ENCODE measurements at places on chromosomes 6 and 20.

GRCh38 chr20:18144541-18145099, 7.0 kb downstream of the KAT14 start:
- no peak for DNase-seq

GRCh38 chr20:57548177-57549058, 12.5 kb upstream of the PCK1 start:
- DNase-seq = no peak

DNA sequence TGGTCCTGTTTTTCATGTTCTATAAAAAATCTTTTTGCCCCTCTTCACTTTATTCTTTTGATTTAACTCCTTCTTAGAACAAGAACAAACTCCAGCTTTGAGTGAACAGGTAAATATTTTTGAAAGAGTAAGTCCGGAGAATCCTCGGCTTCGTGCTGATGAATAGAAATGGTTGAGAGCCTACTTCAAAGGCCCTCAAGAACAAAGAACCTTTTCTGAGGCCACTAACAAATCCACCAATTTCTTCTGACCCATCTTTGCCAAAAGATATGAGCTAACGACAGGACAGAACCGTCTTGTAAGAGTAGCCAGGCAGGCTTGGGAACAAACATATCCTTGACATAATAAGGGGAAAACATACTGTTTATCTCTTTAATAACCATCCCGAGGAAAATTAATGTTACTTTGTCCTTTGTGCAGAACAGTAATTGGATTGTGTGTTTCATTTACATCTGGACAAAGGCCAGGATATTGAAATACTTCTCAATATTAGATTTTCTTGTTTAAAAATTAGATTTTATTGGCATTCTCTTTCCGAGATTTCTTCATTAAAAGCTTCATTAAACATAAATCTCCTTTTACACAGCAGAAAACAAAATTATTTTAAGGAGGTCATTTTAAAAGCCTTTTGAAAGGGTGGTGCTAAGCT, 52.9 kb downstream of the NOX3 start:
- no peak for DNase-seq

DNA sequence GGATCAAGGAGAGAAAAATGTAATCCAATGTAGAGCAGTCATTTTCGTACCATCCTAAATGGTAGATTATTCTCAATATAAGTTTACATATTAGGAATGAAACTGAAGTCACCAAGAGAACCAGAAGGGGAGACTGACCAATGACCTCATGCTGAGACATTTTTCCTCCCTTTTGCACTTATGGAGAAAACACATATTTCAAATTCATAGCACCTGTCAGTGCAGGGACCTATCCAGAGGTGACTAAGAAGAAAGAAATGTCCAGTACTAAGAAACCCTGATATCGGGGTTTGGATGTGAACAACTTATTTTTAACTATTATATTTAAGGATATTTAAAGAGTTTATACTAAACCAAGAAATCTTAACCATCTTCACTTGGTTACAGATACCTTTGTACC, 16.6 kb upstream of the LYRM2 start:
- no peak for DNase-seq

DNA sequence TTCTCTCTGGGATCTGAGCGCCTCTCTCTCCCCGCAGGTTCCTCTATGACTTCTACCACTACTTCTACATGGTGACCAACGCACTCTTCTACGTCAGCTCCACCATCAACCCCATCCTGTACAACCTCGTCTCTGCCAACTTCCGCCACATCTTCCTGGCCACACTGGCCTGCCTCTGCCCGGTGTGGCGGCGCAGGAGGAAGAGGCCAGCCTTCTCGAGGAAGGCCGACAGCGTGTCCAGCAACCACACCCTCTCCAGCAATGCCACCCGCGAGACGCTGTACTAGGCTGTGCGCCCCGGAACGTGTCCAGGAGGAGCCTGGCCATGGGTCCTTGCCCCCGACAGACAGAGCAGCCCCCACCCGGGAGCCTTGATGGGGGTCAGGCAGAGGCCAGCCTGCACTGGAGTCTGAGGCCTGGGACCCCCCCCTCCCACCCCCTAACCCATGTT, 36.3 kb upstream of the MRGBP start:
- DNase-seq = no peak

GRCh38 chr6:14306151-14306906, 188.8 kb downstream of the CD83 start:
- no peak for DNase-seq

- no peak for DNase-seq
Measured at GRCh38 chr6:151506761-151507160, 12.9 kb downstream of the CCDC170 start.

GRCh38 chr20:3059489-3059888, 11.9 kb upstream of the OXT start:
- DNase-seq = no peak

DNA sequence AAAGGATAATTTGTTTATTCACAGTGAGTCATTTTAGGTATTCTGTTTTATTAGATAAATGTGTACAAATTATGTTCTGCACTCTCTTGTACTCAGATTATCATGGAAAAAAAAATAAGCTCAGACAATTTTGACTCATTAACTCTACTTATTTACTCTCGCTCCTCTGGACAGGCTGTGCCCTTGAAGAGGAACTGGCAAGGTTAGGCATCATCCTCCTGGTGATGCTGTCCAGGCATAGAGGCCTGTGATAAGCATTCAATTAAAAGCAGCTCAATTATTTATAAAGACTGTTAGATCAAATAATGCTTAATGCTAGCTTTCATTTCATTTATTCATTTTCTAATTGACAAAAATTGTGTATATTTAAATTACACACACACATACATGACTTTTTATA, 518.5 kb downstream of the TENT5A start:
- no peak for DNase-seq

GRCh38 chr20:36587388-36588070, 14.1 kb downstream of the TGIF2 start:
- DNase-seq = no peak

DNA sequence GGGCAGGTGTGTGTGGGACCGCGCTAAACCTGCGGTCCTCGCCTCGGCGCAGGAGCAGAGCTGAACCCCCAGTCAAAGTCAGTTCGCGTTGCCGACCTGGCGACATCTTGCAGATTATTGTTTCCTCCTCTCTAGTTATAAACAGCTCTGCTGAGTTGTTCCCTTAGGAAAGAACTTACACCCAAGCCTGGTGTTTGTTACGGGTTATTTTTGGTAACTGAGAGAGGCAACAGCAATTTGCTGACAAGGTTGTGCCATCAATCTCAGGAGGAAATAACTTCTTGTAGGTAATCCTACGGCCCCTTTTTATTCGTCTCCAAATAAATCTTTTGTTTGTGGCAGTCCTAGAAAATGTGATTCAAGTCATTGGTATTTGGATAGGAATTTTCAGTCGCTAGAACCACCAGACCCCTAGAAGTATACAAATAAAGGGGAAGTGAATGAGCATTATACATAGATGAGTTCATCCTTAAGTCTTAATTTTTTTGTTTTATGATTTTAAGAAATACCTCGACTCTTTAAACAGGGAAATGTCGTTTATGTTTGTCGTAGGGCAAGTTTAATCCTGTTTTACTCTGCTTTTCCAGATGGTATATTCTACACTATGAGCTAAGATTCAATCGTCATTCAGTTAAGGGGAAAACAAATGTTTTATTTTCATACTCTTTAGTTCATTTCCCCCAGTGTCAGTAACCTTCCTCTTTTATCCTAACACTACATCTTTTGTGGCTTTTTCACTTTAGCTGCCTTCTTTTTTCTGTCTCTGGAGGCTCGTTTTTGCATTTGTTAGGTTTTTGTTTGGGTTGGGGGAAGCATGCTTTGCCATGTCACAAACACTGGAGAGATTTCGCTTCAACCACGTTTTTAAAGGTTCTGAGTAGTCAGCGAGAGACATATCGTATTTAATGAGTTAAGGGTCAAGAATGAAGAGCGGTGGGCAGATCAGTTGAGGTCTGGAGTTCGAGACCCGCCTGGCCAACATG, 1.2 kb downstream of the PM20D2 start:
- DNase-seq = no peak

DNA sequence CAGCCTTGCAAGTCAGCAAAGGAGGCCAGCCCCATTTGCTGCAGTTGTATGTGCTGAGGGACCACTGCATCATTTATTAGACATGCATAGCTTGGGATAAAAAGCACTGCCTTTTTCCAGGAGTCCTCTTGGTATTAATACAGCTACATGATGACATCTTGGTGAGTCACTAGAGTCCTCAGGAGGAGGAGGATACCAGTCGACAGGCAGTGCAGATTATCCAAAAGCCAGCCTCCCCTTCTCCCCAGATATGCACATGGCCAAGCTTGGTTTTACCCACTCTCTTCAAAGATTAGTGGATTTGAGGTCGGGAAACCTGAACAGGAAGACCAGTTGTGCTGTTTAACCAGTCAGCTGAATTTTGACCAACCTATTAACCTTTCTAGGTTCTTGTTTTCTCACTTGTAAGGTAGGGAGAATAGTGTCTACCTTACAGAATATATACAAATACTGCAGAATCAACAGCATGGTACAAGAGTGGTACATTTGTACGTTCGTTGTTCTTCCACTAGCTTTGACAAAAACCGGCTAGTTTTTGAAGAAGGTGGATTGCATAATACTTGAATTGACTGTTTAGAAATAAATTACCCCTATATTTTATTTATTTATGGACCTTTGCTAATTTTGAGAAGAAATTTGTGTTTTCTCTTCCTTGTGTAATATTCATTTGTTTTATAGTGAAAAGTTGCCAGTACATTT, 31.9 kb downstream of the VAPB start:
- no peak for DNase-seq

DNA sequence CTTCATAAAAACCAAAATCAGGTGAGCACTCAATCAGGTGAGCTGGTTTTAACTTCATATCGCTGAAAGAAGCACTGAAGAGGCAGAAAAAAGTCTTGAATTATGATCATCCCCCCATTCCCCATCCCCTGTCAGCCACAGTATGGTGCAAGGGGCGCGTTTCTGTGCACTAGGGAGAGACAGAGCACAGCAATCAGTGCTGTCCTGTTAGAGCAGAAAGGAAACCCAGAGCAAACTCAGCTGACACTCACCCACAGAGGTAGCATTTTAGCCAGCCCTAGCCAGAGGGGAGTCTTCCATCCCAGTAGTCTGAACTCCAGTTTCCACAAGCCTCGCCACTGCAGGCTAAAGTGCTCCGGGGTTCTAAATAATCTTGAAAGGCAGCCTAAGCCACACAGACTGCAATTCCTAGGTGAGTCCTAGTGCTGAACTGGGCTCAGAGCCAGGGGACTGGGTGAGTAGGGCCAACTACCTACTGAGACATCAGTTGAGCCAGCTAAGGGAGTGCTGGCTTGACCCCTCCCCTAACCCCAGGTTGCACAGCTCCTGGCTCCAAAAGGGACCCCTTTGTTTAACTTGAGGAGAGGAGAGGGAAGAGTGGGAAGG, 1352.6 kb upstream of the GJE1 start:
- no peak for DNase-seq

DNA sequence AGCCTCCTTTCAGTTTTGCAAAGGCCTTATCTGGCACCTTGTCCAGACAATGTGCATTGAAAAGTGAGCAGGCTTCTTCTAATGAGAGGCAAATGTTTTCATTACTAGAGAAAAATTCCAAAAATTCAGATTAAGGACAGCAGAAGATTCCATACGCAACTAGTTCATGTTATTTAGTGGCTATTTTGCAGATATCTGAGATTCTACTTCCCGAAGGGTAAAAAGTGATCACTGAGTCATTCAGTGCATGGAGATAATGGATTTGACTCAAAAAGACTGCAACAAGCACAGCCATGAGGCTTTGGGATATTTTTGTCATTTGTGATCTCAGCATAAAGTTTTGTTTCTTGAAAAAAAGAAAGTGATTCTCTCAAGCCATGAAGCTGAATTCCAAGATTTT, 29.9 kb downstream of the METTL24 start:
- DNase-seq = no peak
